ENCODE measurements at places on chromosomes 4 and X. TPM values are rescaled to one million over a fixed set of nuclear protein-coding genes. Genes with fewer than 3 reads are reported as not detected.

Gene SPANXC
- total RNA-seq, result not detected

GRCh38 chrX:18674417-18674787, 2.5 kb upstream of the RS1 start:
- ATAC-seq, result peak; percentile 45

Gene HMX1
- total RNA-seq, result not detected

DNA sequence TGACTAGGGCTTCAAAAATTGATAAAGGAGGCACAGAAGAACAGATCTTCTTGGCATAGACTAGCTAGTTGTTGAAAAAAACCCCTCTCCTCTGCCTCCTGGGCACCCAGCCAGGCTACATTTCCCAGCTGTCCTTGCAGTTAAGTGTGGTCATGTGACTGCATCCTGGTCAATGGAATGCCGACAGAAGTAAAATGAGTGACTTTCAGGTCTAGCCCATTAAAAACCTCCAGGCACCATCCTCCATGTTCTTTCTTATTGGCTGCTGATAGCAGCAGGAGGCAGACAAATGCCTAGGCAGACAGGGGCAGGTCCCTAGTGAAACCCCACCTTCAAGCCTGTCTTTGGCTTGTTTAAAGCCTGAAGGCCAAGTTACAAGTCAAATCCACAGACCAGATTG, 35.3 kb downstream of the ATXN3L start:
- ATAC-seq, result no peak

Gene CD40LG
- 87.0 TPM for total RNA-seq

DNA sequence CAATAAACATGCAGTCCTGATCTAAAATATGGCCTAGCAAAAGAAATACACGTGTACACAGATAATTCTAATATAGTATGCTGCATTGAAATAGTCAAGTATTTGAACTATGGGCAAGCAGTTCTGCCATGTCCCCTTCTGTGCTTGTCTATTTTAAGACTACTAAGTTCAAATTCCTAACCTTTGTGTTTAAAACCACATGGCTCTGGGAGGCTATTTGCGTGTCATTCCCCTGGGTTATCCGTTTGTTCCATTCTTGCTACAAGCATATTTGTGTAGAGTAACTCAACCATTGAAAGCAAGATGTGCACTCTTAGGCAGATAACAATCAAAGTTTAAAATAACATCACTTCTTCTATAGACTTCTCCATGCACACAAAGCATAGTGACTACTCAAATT, 25.4 kb upstream of the TBC1D1 start:
- no peak for ATAC-seq

- no peak for ATAC-seq
Measured at GRCh38 chr4:54256491-54257486, 27.7 kb downstream of the PDGFRA start.
